ENCODE measurements at places on chromosomes 3 and 15.

DNA sequence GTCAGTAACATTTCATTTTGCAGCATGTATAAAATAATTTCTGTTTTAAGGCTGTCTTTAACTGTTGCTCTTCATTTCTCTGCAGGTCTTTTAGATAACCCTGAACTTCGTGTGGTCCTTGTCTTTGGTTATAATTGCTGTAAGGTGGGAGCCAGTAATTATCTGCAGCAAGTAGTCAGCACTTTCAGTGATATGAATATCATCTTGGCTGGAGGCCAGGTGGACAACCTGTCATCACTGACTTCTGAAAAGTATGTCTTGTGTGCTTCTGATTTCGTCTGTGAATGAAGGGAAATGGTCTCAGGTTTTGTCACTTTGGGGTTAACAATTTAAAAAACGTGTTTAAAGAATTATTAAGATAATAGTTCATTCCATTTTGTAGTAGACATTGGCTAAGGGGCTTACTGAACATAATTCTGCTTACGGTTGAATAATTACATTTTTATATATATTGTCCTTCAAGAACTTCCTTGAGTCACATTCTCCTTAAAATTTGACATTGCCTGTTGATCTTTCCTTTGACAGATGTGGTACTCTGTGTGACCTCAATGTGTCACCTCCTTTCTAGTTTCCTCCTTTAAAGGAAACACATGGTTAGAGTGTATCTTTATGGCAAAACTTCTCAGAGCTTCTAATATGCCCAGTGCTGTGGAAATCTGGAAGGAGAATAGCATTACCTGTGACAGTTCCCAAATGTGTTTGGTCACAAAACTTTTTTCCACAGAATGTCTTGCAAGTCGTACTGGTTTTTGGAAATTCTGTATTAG is 26.3 kb downstream of the FBXO22 start:
- DNase-seq = no peak

DNA sequence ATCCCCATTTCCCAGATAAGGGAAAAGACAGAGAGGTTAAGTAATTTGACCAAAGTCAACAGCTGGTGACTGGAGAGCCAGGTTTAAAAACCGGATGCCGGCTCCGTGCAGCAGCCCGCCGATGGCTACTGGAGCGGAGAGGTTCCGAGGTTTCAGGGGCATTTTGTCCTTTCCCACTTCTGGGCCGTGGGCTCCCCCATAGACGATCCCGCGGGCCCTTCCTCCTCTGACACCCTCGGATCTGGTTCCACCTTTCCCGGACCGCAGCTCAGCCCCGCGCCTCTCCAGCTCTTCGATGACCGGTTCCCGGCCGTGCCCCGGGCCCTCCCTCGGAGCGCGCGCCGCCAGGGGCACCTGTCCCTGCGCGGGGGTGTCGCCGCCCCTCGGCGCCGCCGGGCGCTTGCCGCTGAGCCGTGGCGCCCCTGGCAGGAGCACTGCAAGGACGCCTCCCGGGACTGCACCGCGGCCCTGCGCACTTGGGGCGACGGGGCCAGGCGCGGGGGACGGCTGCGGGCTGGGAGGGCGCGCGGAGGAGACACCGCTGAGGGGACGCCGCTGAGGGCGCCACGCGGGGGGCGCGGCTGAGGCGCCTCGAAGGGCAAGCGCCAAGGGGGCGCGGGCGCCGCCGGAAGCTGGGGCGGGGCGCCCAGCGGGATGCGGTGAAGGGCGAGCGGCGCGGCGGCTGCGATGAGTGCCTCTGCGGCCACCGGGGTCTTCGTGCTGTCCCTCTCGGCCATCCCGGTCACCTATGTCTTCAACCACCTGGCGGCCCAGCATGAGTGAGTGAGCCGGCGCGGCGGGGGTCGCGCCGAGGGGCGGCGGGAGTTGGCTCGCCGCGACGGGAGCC is at the start of gene TM6SF1:
TM6SF1 (plus strand) TSS at position 652 of the 847 bp plus-strand sequence; CDS start at position 688, 36 bp downstream.
- peak; percentile 9 for DNase-seq

GRCh38 chr15:84572231-84572630 is 28.6 kb upstream of the ZSCAN2 start:
- no peak for DNase-seq

DNA sequence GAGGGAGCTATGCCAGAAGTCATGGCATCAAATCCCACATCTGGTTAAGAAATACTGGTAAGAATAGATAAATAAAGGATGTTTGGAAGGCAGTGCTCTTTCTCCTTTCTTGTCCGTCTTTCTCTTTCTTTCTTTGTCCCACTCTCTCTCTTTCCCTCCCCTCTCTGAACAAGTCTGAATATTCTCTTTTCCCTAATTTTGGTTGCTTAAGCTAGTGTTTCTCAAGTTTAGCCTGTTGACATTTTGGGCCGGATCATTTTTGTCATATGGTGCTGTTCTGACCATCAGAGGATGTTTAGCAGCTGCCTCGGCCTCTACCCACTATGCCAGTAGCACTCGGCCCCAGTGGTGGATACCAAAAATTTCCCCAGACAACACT is 405.3 kb upstream of the C2CD4B start:
- no peak for DNase-seq

- no peak for DNase-seq
Measured at GRCh38 chr3:474828-475227, 278.3 kb downstream of the CHL1 start.

GRCh38 chr15:65856821-65857455 is 12.4 kb upstream of the RAB11A start:
- peak; percentile 88 for DNase-seq

GRCh38 chr3:156615592-156616173 is 58.7 kb upstream of the TIPARP start:
- DNase-seq = no peak

DNA sequence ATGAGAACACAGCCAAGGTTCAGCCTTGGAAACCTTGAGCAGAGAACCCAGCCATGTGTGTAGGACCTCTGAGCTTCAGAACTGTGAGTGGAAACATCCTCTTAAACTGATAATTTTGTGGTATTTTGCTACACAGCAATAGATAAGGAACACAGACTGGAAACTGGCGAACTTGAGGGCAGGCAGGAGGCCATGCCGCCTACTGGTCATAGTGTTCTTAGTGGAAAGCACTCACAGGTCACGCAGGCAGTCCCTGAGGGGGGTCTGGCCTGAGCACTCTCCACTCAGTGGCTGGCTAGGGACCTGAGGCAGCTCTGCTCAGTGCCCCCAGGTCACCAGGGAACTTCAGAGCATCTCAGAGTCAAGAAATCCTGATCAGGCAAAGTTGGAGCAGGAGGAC is 9.7 kb upstream of the XIRP1 start:
- no peak for DNase-seq
